Peyer's patch (tissue), 4 donors: ENCODE measurements at places on chromosomes 12 and 14. TPM values are rescaled to one million over a fixed set of nuclear protein-coding genes. Genes with fewer than 3 reads are reported as not detected.

Gene COX8C
- total RNA-seq, result not detected

Gene CLBA1
- total RNA-seq, result not detected

Gene ZNF891
- total RNA-seq, result 2.3 TPM

Gene GALNT8
- total RNA-seq, result 38.9 TPM

Gene PTGDR
- 1.4 TPM for total RNA-seq

Gene CS
- 184 TPM for total RNA-seq

Gene PROX2
- total RNA-seq, result not detected

Gene PAPLN
- total RNA-seq, result 8.1 TPM

Gene NUP37
- total RNA-seq, result 23.2 TPM

GRCh38 chr12:47789141-47789540 is 16.1 kb downstream of the SLC48A1 start:
- DNase-seq, result no peak

- DNase-seq, result no peak
These were observed 10.4 kb upstream of the OSBPL8 start for GRCh38 chr12:76569685-76570604.

- DNase-seq, result no peak
These were observed 775.7 kb downstream of the TMTC2 start for GRCh38 chr12:83462419-83462818.

DNA sequence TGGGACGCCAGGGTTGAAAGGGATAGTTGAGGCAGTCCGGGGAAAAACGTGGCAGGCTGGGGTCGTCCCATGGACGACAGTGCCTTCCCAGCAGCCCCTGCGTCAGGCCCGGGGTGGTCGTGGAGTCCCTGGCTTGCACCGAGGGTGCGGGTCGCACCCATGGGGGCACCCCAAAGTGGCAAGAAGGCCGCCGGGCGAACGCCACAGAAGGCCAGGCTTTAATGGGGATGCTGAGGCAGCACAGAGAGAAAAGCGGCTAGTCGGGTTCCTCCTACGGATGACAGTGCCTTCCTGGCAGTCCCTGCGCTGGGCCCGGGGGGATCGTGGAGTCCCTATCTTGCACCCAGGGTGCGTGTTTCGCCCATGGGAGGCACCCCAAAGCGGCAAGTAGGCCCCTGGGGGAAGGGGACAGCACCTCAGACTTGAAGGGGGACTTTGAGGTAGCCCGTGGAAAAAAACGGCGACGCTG is 158.6 kb upstream of the ALG10B start:
- no peak for DNase-seq

DNA sequence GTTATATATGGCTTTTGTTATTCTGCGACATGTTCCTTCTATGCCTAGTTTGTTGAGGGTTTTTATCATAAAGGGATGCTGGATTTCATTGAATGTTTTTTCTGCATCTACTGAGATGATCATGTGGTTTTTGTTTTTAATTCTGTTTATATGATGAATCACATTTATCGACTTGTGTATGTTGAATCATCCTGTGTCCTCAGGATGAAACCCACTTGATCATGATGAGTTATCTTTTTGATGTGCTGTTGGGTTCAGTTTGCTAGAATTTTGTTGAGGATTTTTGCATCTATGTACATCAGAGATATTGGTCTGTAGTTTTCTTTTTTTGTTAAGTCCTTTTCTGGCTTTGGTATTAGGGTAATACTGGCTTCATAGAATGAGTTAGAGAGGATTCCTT is 291.2 kb downstream of the AKAP6 start:
- no peak for DNase-seq

GRCh38 chr12:81722004-81722403 is 37.1 kb downstream of the PPFIA2 start:
- DNase-seq, result no peak

GRCh38 chr12:29198901-29199300 is 49.8 kb downstream of the FAR2 start:
- no peak for DNase-seq

DNA sequence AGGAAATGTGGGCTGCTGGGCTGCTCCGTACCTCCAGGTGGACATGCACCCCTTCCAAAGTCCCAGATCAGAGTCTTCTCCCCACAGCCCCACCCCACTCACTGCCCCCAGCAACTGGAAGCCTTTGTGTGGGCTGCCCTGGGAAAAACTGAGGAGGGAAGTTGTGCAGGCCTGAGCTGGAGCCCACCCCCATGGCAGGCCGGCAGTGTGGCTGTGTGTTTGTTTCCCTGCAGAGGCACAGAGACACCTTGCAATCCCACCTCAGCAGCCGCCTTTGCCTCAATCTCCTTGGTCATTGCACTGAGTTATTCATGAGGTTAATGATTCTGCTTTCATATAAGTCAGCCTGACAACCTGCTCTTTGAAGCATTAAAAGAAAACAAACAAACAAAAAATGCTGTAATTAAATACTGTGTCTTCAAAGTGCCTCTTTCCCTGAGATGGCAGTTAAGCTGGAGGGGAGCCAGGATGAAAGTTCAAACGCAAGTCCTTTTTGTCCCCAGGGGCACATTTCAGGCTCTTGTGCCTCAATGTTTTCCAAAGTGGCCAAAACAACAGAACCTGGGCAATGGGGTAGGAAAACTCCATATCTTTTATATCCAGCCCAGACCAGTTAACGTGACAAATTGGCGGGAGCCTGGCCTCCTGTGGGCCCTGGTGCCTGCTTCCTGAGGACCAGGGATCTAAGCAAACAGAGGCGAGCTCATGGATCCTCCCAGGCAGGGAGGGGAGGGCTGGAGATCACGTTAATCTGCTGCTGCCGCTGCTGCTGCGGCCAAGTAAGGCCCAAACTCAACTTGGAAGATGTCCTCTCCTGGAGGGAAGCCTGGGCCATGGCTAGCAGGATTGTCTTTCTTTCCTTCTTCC is 51.9 kb upstream of the TSPAN11 start:
- DNase-seq, result no peak

DNA sequence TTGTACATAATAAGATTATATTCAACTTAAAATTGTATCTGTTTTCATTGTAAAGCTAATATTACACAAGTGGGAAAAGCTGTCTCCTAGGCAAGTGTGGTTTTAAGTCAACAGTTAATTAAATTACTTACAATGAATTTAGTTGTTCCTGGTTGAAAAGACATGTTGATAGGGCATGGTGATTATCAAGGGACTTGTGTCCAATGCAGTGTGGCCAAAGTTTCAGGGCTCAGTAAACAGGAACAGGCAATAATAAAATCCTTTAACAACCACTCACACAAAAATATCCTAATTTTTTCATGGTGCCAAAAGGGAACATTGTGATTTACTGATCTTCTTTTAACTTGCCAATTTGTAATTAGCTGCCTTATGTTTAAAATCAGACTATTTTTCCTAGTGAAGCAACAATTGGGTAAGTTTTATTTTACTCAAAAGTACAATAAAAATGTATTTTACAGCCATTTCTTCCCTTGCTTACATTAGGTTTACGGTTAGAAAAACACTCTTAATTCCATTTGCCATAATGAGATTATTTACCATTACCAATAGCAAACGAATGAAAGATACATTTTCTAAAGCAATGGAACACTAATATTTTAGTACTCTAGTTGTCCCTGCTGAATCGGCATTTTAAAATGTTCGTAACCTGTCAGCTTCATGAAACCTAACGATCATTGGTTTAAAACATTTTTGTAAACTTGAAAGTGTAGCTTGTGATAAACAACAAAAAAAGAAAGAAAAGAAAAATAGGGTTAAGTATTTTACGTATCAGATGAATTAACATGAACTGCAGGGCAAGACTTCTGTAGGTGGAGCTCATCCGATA is 1.8 kb upstream of the WNK1 start:
- DNase-seq, result no peak

DNA sequence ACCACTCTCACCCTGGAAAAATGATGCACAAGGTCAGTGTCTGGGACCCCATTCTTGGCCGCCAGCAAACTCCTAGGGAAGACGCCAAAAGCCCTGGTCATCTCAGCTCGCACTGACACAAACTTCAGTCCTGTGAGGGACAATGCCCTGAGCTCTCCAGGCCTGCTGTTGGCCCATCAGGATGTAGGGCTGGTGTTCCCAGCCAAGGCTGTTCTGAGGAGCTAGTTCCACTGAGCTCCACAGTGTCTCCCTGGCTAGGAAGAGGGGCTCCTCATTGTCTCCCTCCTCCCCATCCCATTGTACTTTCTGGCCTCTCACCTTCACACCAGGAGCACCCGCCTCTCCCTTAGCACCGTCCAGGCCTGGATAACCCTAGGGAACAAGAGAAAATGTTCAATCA is 10.8 kb downstream of the COL2A1 start:
- no peak for DNase-seq

DNA sequence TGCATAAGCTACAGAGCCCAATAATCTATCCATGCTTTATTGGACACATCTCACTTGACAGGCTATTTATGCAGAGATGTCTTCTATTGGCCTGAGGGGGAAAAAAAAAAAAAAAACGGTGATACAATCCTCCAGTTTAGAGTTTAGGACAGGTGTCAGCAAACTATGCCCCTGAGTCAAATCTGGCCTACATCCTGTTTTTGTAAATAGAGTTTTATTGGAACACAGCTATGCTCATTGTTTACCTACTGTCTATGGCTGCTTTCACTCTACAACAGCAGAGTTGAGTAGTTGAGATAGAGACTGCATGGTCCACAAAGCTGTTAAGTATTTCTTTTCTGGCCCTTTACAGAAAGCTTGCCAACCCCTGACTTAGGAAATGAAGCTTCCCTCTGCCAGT is 403.1 kb downstream of the C12orf75 start:
- DNase-seq, result no peak

- no peak for DNase-seq
These were observed 325.1 kb upstream of the DCN start for GRCh38 chr12:91507754-91508153.

DNA sequence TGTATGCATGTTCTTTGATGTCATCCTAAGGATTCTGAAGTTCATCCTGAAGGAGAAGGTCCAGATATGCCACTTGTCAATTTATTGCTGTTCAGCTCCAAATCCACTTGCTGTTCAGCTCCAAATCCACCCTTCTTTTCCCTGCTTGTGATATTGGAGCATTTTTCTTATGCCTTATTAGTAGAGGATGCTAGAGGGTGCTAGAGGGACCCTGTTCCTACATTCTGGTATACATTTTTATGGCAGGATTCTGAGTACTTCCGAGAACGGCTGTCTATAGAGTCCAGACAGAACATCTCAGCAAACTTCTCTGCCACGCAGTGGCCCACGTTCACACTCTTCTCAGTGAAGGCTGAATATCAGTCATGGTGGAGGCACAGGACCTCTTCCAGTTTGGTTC is 406.7 kb downstream of the NOVA1 start:
- no peak for DNase-seq
